ENCODE measurements at places on chromosomes 12 and 14.

GRCh38 chr14:102993523-102993922 is 63.8 kb downstream of the CDC42BPB start:
- no peak for DNase-seq

DNA sequence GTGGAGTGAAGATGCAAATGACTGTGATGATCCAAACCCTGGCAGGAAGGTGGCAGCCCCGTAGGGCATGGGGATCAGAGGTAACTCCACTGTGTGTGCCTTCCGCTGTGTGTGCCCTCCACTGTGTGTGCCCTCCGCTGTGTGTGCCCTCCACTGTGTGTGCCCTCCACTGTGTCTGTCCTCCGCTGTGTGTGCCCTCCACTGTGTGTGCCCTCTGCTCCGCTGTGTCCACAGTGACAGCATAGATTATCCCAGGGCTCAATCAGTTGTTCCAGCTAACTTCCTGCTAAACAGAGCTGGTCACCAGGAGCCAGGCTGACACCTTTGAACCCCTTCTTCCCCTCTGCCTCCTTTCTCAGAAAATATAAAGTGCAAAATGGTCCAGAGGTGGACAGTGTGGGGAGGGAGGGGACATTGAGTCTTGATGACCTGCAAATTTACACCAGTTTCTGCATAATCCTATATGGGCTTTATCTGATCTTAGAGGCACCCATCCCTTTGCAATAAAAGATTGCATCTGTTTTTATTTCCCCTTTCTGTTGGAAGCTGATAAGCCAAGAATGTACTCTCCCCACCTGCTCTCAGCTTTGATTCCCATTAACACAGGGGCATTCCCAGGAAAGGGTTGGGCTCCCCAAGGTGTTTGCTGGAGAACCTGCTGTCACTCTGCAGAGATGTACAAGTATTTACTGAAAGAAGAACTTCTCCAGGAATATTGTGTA is 21.6 kb upstream of the HNF1A start:
- DNase-seq: no peak

DNA sequence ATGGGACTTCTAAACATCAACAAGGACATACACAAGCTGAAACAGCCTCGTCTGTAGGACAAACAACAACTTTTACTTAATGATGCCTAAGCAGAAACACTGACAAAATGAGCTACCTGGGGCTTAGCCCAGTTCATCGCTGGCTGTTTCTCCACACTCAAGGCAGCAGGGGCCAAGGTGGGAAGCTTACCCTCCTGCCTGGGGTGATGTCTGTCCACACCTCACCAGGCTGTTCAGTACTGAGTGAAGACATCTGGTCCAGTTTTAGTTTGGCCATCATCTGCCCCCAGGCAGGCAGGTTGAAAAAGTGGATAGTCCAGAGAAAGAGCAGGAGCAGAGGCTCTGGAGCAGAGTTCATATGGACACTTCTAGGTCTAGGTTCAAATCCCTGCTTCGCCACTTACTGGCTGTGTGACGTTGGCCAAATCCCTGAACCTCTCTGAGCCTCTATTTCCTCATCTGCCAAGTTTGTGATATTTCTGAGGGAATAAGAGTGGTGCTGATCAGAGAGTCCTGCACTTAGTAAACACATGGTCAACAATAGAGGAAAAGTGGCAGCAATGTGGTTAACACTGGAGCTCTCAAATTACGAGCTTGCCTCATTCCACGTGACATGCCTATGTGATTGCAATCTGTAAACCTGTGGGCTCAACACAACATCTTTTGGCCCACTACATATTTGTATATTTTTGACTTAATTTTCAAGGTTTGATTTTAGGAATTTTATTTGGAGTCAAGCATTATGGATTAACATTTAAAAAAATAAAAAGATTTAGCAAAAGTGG is 720.1 kb upstream of the TMEM132C start:
- no peak for DNase-seq

DNA sequence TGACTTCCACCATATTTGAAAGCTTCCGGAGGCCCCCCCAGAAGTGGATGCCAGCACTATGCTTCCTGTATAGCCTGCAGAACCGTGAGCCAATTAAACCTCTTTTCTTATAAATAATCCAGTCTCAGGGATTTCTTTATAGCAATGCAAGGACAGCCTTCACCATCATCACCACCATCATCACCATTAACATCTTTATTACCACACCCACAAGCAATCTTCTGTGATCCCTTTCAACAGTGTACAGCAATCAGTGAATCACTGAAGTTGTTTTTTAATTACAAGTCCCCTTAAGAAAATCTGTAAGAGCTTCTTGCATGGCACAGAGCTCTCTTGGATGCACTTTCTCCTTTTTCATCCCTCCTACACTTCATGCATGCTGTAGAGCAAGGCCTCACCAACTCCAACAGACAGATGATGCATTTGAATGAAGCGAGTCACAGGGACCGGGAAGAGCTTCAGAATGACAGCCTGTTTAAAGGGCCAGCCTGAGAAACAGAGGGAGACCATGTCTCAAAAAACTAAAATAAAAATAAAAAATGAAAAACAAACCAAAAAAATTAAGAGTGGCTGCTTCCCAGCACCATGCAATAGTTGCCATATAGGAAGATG is 83.6 kb upstream of the VASH1 start:
- DNase-seq: no peak

GRCh38 chr14:60553808-60554207 is 44.9 kb downstream of the SIX6 start:
- DNase-seq: no peak

All from inflammatory macrophage (primary cell).